ENCODE measurements at places on chromosomes 16 and 17.

DNA sequence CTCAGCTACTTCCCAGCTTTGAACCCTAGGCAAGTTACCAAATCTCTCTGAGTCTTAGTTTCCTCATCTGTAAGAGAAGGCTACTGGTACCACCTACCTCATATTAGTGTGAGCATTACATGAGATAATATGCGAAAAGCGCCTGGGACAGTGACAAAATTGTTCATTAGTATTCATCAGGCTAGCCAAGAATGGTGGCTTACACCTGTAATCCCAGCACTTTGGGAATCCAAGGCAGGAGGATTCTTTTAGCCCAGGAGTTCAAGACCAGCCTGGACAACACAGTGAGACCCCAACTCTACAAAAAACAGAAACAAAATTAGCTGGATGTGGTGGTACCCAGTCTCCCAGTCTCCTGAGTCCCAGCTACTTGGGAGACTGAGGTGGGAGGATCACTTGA is 3.3 kb downstream of the PLCD3 start:
- H3K4me1 ChIP-seq: peaks cover 2% of the 10 kb centered on the region
- no peak for DNase-seq
- H3K27ac ChIP-seq: no peak overlapping the region
- H3K27me3 ChIP-seq: peaks cover 3% of the 10 kb centered on the region
- no peaks in the 10 kb centered on the region for H3K36me3 ChIP-seq

DNA sequence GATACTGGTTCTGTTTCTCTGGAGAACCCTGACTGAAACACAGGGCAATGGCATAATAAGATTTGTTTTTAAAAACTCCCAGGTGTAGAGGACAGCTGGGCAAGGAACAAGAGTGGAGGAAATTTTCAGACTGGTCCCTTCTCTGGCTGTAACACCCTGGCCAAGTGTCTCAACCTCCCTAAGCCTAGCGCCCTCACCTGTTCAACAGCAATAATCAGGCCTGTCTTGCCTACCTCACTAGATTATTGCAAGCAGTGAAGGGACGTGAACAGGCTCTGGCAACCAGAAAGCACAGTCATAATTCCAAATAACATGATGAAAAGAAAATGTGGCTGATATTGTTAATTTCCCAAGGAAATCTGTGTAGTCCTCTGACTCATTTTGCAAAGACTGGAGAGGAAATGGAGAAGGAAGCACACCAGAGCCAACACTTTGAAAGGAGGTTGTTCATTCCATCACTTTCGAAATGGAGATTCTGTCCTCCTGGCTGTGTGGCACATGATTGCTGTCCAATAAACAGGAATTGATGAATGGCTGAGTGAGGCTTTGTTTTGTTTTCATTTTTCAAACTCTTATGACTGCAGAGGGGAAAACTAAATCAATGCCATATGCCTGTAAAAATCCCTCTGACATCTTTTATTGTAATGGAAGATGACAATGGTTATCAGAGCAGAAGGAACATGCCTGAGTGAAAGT is 87.5 kb upstream of the HLF start:
- no peak for DNase-seq
- H3K36me3 ChIP-seq: peaks cover 6% of the 10 kb centered on the region
- H3K27ac ChIP-seq: no peak overlapping the region
- H3K4me1 ChIP-seq: no peaks in the 10 kb centered on the region
- no peak overlapping the region for H3K4me3 ChIP-seq

DNA sequence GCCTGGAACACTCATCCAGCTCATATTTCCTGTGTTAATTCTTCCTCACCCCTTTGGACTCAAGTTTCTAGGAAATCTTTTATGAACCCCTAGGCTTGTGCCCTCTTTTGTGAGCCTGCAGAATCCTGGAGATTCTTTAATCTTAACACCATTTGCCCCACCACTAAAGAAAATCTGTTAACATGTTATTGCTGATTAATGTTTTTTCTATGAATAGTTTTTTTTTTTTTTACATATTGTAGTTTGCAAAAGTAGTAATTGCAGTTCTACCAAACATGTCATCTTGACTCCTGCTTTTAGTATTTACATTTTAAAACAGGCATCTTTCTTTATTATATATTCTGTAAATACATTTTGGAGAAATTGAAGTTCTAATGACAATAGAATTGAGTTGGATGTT is 8.5 kb downstream of the PRSS54 start:
- peaks cover 11% of the 10 kb centered on the region for H3K27me3 ChIP-seq
- no peaks in the 10 kb centered on the region for H3K4me1 ChIP-seq
- H3K36me3 ChIP-seq: no peaks in the 10 kb centered on the region
- no peak overlapping the region for H3K27ac ChIP-seq
- H3K4me3 ChIP-seq: no peak overlapping the region

- H3K4me1 ChIP-seq: no peaks in the 10 kb centered on the region
- no peak for DNase-seq
- no peak overlapping the region for H3K4me3 ChIP-seq
Measured at GRCh38 chr16:86322806-86323205, 187.5 kb upstream of the FOXF1 start.

DNA sequence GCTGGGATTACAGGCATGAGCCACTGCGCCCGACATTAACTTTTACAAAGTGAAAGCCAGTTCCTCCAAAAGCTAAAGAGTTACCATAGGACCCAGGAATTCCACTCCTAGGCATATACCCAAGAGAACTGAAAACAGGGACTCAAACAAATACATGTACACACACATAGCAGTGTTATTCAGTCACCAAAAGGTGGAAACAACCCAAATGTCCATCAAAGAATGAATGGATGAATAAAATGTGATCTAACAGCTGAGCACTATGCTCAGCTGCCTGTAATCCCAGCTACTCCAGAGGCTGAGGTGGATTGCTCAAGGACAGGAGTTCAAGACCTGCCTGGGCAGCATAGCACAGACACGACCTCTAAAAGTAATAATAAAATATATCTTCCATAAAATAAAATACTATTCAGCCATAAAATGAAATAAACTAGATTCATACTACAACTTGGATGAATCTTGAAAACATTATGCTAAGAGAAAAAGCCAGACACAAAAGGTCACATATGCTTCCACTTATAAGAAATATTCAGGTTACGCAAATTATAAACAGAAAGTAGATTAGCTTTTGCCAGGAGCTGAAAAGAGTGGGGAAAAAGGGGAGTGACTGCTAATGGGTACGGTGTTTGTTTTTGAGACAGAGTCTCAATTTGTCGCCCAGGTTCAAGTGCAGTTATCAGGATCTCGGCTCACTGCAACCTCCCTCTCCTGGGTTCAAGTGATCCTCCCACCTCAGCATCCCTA is 9.3 kb upstream of the USP7 start:
- no peak for DNase-seq
- no peaks in the 10 kb centered on the region for H3K36me3 ChIP-seq

DNA sequence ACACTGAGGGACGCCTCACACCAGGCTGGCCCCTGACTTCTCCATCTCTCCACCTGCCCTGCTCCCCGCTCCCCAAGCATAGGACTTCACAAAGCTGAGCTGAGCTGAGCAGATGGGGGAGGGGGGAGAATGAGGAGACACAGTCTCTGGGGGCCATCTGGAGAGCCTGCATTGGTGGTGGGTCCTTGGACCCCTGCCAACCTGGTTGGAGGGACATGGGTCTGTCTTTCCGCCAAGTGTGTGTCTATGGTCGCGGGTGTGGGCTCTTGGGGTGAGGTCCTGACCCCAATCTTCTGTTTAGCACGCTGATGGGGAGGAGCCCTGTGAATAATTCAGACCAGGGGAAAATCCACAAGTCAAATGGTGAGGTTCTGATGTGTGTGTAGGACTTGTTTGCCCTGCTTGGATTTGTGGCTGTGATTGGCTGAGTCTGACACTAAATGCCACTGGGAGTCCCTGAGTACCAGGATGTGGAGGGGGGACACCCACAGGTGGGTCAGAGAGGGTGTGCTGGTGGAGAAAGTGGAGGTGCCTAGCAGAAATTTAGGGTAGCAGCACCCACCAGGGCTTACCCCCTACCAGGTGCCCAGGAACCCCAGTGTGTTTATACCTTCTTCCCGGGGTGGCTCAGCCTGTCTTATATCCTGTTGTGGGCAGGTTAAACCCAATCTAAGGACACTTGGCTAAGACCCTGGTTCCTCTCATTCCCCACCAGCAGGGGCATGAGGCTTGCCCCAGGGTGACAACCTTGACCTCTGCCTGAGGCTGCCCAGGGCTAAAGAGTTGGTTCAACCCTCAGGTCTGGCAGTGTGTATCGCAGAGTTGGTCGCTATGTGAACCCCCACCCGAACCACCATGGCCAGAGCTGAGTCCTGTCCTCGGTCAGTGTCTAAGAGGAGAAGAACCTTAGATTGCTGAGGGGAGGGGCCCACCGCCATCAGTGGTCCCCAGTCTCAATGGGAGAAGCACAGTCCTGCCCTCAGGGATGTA is 2.1 kb downstream of the FMNL1 start:
- peaks cover 52% of the 10 kb centered on the region for H3K4me1 ChIP-seq
- peak overlapping the region; percentile 100 for H3K27ac ChIP-seq
- DNase-seq: peak; percentile 80
- H3K27me3 ChIP-seq: no peaks in the 10 kb centered on the region
- peak overlapping the region; percentile 94 for H3K4me3 ChIP-seq

DNA sequence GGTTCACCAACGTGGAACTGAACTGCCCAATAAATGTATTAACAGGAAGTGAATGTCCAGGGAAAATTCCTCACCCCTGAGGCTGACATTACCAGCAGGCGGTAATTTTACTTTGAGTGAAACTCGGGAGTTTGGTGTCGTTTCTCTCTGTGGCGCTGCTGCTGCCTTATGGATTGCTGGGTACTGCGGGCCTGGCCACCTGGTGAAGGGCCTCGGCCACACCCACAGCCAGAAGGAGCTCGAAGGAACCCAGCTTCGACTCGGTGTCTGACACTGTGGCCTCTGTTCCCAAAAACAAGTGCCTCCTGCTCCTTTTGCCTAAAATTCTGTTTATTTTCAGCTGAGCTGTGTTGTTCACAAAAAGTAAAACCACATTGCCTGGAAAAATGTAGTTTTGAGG is 115.0 kb downstream of the BANP start:
- no peak overlapping the region for H3K27ac ChIP-seq
- H3K36me3 ChIP-seq: peaks cover 18% of the 10 kb centered on the region
- DNase-seq: no peak
- no peak overlapping the region for H3K4me3 ChIP-seq
- no peaks in the 10 kb centered on the region for H3K4me1 ChIP-seq
- no peaks in the 10 kb centered on the region for H3K27me3 ChIP-seq

- no peaks in the 10 kb centered on the region for H3K4me1 ChIP-seq
- no peak overlapping the region for H3K27ac ChIP-seq
- DNase-seq: no peak
- no peaks in the 10 kb centered on the region for H3K27me3 ChIP-seq
Measured at GRCh38 chr17:20114466-20114865, 105.3 kb downstream of the SPECC1 start.

DNA sequence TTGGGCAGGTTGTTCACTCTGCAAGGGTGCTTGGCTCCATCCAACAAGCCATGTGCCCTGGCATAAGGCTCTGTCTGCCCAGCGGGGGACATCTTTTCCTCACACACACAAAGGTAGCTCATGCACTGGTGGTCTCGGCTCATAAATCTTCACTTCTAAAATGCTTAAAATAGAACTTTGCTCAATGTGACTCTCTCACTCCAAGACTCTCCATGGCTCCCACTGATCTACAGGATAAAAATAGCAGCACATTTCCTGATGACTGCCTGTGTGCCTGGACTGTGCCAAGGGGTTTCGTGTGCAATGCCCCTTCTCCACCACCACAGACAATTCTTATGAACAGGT is 15.1 kb upstream of the CIBAR2 start:
- DNase-seq: no peak
- H3K4me3 ChIP-seq: no peak overlapping the region
- peaks cover 15% of the 10 kb centered on the region for H3K4me1 ChIP-seq
- H3K27me3 ChIP-seq: no peaks in the 10 kb centered on the region
- peak overlapping the region; percentile 10 for H3K27ac ChIP-seq
- no peaks in the 10 kb centered on the region for H3K36me3 ChIP-seq

DNA sequence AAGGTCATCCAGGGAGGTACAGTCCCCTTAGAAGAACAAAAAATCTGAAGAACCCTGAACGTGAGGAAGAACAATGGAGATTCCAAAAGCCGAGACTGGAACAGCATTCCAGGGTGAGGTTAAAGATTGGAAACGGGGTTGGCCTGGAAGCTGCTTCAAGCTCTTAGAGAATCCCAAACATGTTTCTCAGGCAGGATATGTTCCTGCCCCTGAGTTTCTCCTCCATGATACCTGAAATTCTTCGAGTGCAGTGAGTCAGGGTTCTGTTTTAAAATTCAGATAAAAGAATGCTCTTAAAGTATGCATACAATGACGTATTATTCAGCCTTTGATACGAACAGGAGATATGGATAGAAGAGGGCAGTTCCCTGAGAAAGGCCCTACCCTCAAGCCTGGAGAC is 293.1 kb downstream of the HS3ST3B1 start:
- H3K27me3 ChIP-seq: peaks cover 11% of the 10 kb centered on the region
- no peaks in the 10 kb centered on the region for H3K36me3 ChIP-seq
- H3K4me1 ChIP-seq: peaks cover 13% of the 10 kb centered on the region

DNA sequence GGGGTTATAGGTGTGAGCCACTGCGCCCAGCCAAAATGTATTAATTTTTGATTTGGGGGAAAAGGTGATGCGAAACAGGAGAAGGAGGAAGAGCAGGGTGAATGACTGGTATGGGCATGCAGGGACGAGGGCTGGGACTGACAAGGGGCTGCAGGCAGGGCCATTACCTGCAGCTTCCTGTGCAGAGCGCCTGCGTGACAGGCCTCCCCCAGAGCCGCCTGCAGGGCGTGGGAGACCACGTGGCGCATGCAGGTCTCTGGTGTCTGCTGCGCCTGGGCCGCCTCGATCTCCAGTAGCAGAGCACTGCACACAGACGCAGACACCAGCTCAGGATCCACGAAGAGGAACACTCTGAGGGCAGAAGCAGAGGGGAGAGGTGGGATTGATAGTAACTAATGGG is 32.4 kb downstream of the PIK3R6 start:
- DNase-seq: no peak
- no peaks in the 10 kb centered on the region for H3K36me3 ChIP-seq
- H3K27ac ChIP-seq: no peak overlapping the region
- H3K4me1 ChIP-seq: no peaks in the 10 kb centered on the region
- no peaks in the 10 kb centered on the region for H3K27me3 ChIP-seq
- H3K4me3 ChIP-seq: no peak overlapping the region

DNA sequence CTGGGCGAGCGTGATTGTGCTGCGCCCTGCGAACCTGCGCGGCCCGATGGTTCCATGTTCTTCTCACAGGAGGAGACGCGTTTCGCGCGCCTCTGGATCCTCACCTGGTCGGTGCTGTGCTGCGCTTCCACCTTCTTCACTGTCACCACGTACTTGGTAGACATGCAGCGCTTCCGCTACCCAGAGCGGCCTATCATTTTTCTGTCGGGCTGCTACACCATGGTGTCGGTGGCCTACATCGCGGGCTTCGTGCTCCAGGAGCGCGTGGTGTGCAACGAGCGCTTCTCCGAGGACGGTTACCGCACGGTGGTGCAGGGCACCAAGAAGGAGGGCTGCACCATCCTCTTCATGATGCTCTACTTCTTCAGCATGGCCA is 1.0 kb downstream of the FZD2 start:
- no peaks in the 10 kb centered on the region for H3K36me3 ChIP-seq
- no peak overlapping the region for H3K27ac ChIP-seq
- DNase-seq: peak; percentile 11
- H3K4me1 ChIP-seq: peaks cover 18% of the 10 kb centered on the region
- peak overlapping the region; percentile 73 for H3K4me3 ChIP-seq

Data from activated CD4-positive, alpha-beta T cell treated with anti-CD3 and anti-CD28 coated beads for 36 hours (primary cell).